ENCODE measurements at places on chromosomes 2 and 18.

- no peak for DNase-seq
These were observed 38.6 kb upstream of the ZFP36L2 start for GRCh38 chr2:43265001-43265400.

DNA sequence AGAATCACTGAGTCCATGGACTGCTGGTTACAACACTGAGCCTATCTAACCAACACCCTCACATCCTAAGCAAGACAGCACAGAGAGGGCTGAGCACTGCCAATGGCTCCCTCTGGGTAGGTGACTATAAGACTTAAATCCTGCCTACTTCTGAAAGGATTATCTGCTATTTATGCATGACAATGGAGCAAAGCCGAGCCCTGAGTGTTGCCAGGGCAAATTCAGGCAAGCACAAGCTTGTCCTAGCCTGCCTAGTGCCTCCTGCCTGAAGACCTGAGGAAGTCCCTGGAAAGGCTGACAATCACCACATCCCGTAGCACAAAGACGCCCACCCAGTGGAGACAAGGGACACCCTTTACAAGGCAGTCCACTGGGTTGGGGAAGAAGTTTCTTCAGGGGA lies 129.7 kb downstream of the OSR1 start:
- peak; percentile 64 for DNase-seq

GRCh38 chr2:160679686-160680085 lies 186.1 kb upstream of the RBMS1 start:
- no peak for DNase-seq

- no peak for DNase-seq
These were observed 15.9 kb downstream of the CAPN10 start for GRCh38 chr2:240602266-240603050.

- no peak for DNase-seq
These were observed 182.3 kb upstream of the PGAP1 start for GRCh38 chr2:197108758-197109157.

GRCh38 chr18:5693699-5694294 lies 150.0 kb upstream of the EPB41L3 start:
- DNase-seq = no peak

DNA sequence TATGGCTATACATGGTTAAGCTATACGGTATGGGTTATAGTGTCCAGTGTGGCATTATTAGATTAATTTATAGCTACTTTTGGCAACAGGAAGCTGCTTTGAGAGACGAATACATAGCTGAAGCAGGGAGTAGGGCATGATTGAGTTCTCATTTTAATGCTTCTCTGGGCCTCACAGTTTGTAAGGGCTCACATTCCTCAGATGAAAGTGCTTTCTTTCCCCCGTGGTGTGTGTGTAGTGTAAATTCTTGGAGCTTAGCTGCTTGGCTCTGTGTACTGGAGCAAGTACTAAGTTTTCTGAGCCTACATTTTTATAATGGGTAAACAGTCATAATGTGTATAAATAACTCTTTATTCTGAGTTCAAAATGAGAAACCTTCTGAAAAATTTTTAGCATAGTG lies 173.7 kb downstream of the PTPRM start:
- DNase-seq = no peak

DNA sequence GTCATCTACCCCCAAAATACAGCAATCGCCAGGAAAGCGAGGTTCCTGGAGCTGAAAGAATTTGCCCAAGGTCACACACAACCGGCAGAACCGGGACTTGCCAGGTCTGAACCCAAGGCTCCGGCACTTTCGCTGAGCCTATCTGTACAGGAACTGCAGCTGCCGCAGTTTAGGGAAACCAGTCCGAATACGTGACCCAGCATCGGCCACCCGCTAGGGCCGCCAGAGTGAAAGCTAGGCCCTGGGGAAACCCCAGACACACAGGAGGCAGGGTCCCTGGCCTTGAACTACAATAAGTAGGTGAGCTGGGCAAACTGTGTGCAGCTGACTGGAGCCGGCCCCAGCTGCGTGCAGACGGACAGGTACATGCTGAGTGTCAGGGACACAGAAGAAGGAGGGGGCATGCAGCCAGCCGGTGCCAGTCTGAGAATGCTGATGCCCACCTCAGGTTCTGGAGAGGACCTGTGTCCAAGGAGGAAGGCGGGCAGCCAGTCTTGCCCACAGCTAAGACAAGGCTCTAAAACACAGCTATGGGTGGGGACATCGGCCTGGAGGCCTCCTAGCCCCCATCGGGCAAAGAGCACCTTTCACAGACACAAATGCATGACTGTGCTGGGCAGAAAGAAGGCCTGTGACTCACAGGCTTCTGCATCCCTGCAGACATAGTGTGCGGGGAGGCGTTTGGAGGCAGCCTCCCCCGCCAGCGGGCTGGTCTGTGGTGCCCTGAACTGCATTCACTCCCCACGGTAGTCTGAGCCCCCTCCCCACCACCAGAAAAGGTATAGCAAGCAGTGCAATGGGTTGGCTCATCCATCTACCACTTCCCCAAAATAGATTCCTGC lies 107.4 kb upstream of the ID2 start:
- DNase-seq = no peak

All from NCI-H1105 treated with DMSO at 0.1 percent for 48 hours (cell line).